ENCODE measurements at places on chromosomes 6 and 20.

GRCh38 chr6:31664790-31665500 lies at the start of gene GPANK1:
TSS of gene GPANK1 (minus strand) at chr6:31664997. CDS start at chr6:31664478, 519 bp downstream.
- DNase-seq: peak; percentile 95

DNA sequence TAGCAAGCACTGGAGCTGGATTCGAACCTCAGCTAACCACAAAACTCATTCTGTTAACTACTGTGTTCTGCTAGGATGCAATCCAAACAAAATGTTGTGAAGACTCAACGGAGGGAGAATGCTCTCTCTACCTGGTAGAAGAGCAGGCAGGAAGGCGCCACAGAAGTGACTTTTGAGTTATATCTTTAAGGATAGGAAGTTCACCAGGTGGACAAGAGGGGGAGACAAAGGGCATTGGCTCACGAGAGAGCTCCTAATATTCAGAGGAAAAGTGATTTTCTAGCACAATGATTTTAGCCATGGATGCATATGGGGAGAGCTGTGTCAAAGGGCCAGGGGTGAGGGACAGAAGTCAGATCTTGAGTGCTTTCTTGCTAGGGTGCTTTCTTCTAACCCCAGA lies 108.4 kb upstream of the MAFB start:
- peak; percentile 15 for DNase-seq

DNA sequence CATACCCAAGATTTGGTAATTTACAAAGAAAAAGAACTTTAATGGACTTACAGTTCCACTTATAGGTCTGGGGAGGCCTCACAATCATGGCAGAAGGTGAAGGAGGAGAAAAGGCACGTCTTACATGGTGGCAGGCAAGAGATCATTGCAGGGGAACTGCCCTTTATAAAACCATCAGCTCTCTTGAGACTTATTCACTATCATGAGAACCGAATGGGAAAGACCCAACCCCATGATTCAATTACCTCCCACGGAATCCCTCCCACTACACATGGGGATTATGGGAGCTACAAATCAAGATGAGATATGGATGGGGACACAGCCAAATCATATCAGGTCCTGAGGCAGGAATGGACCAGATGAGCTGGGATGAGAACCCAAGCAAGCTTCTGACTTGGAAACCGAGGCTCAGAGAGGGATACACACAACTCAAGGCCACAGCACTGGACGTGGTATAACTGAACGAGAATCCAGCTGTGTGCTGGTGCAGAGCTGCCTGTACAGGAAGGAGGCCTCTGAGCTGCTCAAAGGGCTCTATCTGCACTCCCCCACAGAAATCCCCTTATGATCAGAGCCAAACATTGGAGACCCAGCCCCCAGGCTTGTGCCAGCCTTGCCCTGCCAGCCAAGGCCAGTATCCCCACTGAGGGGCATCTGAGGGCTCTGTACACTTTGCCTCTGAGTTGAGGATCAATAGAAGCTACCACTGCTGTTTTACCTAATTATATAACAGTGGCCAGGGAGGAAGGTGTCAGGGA lies 137.8 kb downstream of the CEBPB start:
- no peak for DNase-seq

- DNase-seq: peak; percentile 60
These were observed 15.8 kb upstream of the PLCB1 start for GRCh38 chr20:8116067-8116811.

DNA sequence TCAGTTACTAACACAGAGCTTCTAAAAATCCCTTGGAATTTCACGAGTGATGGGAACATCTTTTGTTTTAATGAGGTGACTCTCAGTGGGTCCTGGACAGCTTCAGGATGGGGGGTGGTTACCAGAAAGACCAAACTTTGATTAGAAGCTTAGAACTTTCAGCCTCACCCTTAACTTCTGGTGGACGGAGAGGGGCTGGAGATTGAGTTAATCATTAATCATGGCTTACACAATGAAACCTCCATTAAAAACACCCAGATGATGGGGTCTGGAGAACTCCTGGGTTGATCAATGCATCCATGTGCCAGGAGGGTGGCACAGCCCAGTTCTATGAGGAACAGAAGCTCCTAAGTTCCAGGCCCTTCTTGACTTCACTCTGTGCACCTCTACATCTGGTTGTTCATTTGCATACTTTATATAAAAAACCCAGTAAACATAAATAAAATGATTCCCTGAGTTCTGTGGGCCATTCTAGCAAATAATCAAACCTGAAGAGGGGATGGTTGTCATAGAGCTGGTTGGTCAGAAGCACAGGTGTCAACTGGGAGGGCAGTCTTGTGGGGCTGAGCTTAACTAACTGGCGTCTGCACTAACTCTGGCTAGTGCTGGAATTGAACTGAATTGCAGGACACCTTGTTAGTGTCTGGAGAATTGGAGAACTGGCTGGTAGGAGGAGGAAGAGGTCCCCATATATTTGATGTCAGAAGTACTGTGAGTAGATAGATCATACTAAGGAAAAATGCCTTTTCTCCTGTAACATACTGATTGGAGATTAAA lies 10.3 kb downstream of the RMND1 start:
- no peak for DNase-seq

- no peak for DNase-seq
These were observed 76.7 kb upstream of the SLC22A16 start for GRCh38 chr6:110552901-110553641.

DNA sequence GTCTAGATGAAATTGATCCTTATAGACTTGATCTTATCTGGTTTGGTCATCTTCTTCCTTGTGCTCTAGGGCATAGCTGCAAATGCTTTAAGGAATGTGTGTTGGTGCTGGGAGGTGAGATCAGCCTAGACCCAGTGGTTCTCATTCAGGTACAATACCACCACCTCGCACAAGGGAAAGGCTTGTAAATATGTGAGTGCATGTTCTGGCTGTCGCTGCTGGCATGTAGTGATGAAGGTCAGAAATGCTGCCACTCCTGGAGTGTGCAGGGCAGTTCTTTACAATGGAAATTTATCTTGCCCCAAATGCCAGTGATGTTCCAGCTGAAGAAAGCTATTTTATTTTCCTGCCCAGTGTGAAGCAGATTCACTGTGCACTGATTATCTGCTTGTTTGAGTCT lies 900.9 kb downstream of the QKI start:
- DNase-seq: no peak

GRCh38 chr6:135044639-135045038 lies 10.0 kb downstream of the HBS1L start:
- DNase-seq: no peak

DNA sequence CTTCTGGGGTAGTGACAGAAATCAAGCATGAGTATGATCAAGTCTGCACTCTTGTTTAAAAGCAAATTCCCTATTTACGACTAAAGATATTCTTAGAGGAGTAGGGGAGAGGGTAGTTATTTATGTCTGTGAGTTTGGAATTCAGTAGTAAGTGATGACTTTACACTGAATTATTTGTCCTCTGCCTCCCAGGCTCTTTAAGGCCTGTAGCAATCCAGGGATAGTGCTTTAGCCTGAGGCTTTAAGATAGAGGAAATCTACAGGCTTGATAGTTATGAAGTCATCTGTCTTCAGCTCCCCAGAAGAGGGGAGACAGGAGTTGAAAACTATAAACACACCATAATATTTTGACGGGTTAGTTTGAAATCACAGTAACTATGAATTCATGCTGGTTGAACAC lies 664.5 kb downstream of the EPM2A start:
- peak; percentile 47 for DNase-seq

- DNase-seq: no peak
These were observed 384.6 kb downstream of the CDKAL1 start for GRCh38 chr6:20918868-20919267.

DNA sequence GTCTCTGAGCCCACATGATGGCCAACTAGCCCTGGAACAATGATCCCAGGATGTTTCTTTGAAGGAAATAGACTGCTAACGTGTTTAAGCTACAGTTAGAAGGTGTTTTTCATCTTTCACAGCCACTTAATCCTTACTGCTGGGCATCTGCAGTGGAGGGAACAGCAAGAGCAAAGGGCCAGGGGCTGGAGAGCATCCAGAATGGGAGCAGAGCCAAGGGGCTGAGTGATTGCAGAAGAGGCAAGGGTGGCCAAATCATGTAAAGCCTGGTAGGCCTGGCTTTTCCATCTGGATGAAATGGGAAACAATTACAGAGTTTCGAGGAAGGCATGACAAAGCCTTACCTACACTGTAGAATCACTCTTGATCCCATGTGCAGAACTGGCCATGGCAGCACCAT lies 18.7 kb upstream of the LAMP5 start:
- peak; percentile 34 for DNase-seq

GRCh38 chr20:5430670-5431069 lies 113.9 kb upstream of the PROKR2 start:
- no peak for DNase-seq

DNA sequence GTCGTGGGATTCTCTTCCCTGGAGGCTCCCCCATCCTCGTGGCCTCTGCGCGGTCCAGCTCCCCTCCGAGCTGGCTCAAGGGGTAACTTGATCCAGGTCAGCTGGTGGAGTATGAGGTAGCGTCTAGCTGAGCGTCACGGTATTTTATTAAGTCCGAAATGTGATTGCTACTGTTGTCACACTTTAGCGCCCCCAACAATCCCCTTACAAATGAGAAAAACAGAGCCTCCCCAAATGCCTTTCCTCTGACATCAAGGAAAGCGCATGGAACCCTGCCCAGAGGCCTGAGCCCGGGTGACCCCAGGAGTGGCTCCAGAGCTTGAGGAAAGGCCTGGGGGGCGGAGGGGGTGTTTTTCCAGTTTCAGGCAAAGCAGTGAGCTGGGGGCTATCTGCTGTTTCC lies 192.4 kb downstream of the ZMYND8 start:
- DNase-seq: no peak

- DNase-seq: no peak
These were observed 30.8 kb downstream of the BPIFB1 start for GRCh38 chr20:33313686-33314314.

DNA sequence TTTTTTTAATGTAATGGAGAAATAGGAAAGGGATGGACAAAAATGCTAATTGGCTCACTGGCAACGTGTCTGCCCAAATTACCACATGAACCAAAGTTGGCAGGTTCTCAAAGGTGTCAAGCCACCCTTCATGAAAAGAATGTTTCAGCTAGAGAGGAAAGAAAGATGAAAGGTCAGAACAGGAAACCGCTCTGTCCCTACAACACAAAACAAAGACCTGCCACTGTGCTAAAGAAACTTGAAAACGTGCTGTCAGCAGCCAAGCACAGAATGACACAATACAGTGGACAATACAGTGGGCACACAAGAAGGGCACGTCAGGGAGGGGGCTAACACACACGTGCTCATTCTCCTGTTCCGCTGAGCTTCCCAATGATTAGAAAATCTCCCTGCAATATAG lies 4.9 kb downstream of the PREP start:
- DNase-seq: no peak

GRCh38 chr6:57048577-57048976 lies 2.1 kb downstream of the KIAA1586 start:
- DNase-seq: no peak

Data from fibroblast of gingiva (primary cell).